ENCODE measurements at places on chromosomes 2 and 18.

DNA sequence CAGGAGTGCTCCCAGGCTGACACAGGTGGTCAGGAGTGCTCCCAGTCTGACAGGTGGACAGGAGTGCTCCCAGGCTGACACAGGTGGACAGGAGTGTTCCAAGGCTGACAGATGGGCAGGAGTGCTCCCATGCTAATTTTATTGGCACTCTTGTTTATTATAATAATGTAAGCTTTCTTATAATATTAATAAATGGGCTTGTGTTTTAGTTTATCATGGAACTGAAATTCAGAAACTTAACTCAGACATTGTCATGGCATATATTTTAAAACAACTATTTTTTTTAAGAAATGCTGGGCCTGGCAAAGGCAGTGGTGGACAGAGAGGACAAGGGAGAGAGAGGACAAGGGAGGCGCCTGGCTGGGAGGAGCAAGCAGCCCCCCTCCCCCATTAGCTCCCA, 18.7 kb downstream of the ANO7 start:
- DNase-seq, result no peak

- no peak for DNase-seq
These were observed 500.6 kb downstream of the SATB2 start for GRCh38 chr2:198957181-198957580.

- DNase-seq, result no peak
These were observed 118.4 kb downstream of the TSN start for GRCh38 chr2:121873864-121874263.

DNA sequence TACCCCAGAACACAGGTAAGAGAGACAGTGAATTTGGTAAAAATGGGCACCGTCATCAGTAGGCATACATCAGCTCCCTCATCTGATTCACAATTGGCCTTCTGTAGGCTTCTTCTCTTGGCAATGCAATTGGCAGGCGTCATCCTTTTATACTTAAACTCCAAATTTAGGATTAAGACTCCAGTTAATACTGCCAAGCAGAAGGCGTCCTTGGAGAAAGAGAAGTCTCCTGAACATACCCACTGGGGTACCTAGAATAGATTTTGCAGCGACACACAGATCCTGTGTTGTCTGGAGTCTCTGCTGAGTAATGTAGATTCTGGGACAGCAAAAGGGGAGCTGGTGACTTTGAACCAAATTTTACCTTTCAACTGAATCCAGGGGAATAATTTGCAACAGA, 592 bp upstream of the METAP1D start:
- no peak for DNase-seq

- DNase-seq, result no peak
These were observed 15.2 kb upstream of the SCYGR1 start for GRCh38 chr2:227402959-227403358.

DNA sequence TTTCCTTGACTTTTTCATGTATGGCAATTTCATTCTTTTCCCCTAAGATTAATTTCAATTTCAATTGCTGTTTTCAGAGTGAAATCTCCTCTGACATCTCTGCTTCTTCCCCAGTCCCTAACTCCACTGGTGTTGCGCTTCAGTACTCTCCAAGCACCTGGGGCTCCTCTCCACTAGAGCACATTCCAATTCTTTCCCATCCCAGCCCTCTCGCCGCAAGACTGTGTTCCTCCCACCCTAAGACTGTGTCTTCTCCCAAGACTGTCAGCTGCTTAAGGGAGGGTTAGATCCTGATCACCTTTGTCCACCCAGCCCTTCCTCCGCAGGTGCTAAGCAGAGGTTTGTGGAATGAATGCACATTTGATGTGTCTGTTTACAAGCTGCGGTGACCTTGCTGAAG, 255.7 kb upstream of the CCDC68 start:
- DNase-seq, result no peak

DNA sequence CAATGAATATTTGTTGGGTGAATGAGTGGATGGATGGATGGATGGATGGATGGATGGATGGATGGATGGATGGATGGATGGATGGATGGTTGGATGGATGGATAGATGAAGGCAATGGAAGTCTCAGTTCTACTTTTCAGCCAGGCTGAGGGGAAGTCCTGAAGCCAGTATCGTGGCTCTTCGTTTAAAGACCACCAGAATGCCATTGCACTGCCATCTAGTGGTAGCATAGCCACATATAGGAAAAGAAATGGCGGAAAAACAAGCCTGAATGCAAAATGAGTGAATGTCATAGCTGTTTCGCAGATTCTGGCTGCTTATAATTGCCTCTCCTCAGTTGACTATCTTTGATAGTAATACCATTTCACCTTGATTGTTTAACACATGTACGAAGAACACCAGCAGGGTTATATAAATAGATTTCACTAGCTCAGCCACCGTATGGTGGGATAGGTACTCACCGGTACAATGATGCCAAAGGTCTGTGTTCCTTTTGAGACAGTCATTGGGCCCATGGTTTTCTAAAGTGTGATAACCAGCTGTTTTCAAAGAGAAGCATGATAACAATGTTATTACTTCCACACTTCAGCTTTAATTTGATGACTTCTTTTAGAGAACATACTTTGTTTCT, 62.3 kb upstream of the GREB1L start:
- peak; percentile 37 for DNase-seq

- DNase-seq, result no peak
These were observed 92.7 kb downstream of the WDSUB1 start for GRCh38 chr2:159193791-159194190.

DNA sequence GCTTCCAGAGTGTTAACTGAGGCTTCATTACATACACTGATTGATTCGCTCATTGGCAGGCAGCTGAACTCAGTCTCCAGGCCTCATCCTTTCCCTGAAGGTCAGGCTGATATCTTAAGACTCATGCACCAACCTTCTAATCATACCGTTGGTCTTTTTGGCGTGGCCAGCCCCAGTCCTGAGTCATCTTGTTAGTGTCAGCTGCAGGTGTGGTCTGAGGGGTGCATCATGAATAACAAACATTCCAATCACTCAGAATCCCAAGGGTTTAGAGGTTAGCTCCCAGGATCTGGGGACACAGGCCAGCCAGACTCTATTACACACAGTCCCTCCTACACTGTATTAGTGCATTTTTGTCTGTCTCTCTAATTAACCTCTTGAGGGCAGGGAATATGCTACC, 271.5 kb downstream of the HRH4 start:
- no peak for DNase-seq

GRCh38 chr2:151770995-151771394, 36.7 kb upstream of the NEB start:
- no peak for DNase-seq

DNA sequence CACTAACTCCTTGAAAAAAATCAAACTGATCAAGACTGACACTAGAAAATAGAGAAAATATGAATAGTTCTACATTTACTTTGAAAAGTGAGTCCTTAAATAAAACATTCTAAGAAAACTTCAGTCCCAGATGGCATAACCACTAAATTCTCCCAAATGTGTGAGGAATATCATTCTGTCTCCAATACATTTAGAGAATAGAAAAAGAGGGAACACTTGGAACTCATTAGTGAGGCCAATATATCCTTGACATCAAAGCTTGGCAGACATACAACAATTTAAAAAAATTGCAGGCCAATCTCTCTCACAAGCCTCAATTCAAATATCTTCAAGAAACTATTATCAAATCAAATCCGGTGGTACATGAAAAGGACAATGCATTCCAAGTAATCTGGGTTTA, 79.3 kb upstream of the TMEM247 start:
- DNase-seq, result no peak

DNA sequence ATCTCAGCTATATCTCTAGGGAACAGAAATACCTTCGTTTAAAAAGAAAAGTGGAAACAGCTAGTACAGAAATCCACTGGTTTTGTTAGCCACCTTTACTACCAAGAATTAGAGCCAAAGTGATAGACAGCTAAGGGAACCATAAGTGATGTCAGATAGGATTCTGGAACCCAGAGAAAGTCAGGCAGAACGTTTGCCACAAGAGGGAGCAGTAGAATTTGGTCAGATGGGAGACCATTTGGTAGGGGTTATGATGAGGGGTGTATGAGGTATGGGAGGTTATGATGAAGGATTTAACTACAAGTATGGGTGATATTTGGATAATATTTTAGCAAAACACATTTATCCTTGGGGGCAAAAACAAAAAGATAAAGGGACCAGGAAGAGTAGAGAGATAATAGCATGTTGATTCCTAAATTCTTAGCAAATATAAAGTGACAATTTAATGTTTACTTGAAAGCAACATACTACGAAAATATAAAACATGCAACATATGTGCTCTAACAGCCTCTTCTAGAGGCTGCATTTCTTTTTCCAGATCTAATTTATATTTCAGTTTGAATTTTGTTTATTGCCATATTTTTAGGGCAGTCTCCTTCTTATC, 3.3 kb downstream of the SLC8A1 start:
- no peak for DNase-seq
